ENCODE measurements at places on chromosomes 6 and 20. TPM values are rescaled to one million over a fixed set of nuclear protein-coding genes. Genes with fewer than 3 reads are reported as not detected.

- H3K36me3 ChIP-seq, result no peaks in the 10 kb centered on the region
- H3K27ac ChIP-seq, result no peak overlapping the region
- H3K4me3 ChIP-seq, result no peak overlapping the region
These were observed 9.3 kb upstream of the HLA-DQB2 start for GRCh38 chr6:32772656-32773055.

The C4B gene
- 6.4 TPM for total RNA-seq

The CGAS gene
- 20.7 TPM for total RNA-seq

DNA sequence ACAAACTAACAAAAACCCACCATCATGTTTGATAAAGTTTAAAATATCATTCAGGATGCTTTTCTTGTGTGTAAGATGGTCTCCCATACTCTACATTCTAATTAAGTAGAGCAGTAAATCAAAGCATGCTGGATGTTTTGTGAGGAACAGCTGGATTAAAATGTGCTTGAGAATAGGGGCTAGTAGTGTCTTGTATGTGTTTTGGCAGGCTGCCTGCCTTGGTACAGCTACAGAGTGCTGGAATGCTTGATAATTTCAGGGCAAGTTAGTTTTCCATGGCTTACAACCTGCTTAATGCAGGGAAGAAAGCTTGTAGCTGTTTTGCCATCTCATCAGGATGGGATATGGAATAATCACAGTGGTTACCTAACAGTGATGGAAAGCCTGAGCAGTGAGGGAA lies 636.6 kb upstream of the MMS22L start:
- no peak for DNase-seq
- H3K27ac ChIP-seq, result no peak overlapping the region
- no peaks in the 10 kb centered on the region for H3K4me1 ChIP-seq

DNA sequence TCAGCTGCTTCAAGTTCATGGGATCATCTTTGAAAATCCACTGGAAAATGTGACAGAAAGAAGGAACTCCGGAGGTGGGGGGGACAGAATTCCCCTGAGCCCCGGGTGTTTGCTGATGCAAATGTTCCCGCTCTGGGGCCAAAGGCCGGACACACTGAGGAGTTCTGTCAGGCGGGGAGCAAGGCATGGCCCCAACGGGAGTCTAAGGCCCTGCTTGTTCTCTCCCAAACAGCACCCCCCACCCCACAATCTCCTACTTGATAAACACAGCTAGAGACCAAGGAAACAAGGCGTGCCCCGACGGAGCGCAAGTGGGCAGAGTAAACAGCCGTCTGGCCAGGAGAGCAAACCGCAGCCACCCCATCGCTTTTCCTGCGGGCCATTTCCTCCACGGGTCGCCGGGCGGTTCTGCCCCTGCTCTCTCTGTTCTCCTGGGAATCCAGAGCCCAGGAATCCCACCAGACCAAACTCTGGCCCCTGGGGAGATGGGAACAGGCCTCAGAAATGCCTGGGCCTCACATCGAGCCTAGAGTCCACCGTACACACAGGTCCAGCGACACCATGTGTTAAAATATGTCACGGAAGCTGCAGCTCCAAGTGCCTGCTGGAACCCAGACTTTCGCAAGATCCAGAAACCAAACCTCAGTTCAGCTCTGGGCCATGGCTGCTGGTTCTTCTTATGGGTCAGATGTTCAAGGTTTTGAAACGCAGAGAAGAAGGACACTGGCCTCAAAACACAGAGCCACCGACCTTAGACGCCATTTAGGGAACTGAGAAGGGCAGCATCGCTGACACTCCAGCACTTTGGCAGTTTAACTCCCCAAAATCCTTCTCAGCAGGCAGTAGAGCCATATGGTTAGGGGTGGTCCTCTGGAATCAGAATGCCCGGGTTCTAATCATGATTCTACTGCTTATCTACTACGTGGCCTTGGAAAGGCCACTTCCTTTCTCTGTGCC lies 104.2 kb downstream of the PREX1 start:
- no peak for DNase-seq
- peaks cover 10% of the 10 kb centered on the region for H3K36me3 ChIP-seq
- H3K4me3 ChIP-seq, result no peak overlapping the region
- no peak overlapping the region for H3K27ac ChIP-seq

GRCh38 chr6:126907996-126908395 lies 210.5 kb upstream of the RSPO3 start:
- H3K27ac ChIP-seq, result no peak overlapping the region
- H3K36me3 ChIP-seq, result no peaks in the 10 kb centered on the region
- no peak overlapping the region for H3K4me3 ChIP-seq
- H3K4me1 ChIP-seq, result no peaks in the 10 kb centered on the region
- no peak for DNase-seq

DNA sequence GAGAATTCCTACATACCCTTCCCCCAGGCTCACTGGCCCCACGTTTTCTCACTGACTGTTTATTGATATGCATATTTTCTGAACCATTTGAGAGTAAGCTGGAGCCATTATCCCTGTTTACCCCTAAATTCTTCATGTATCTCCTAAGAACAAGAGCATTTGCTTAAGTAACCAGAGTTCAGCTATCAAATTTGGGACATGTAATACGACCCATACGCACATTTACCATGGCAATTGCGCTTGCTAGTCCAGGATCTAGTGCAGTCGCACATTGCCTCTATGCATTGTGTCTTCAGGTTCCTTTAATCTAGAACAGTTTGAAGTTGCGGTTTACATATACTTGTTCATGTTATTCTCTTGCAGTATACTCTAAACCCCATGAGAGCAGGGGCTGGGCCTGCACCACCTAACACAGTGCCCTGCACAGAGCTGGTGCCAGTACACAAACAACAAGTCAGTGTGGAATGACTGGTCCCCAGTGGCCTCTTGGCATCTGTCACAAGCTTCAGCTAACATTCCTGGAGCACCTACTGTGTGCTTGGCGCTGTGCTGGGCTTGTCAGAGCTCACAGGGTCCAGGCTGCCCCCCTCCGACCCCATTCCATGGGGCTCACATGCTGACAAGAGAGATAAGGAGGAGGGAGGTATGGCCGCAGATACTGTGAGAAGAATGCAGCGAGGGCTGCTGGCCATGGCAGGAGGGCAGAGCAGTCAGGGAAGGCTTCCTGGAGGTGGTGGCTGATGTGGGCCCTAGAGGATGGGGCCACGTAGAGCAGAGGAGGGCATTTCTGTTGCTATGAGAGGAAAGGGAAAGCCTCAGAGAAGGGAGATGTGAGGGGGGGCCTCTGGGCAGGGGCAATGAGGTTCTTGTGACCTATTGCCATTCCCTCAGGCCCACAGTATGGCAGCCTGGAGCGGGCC lies 28.1 kb downstream of the SPDEF start:
- peak overlapping the region; percentile 69 for H3K27ac ChIP-seq
- peak overlapping the region; percentile 29 for H3K4me3 ChIP-seq
- no peaks in the 10 kb centered on the region for H3K27me3 ChIP-seq
- H3K36me3 ChIP-seq, result no peaks in the 10 kb centered on the region

DNA sequence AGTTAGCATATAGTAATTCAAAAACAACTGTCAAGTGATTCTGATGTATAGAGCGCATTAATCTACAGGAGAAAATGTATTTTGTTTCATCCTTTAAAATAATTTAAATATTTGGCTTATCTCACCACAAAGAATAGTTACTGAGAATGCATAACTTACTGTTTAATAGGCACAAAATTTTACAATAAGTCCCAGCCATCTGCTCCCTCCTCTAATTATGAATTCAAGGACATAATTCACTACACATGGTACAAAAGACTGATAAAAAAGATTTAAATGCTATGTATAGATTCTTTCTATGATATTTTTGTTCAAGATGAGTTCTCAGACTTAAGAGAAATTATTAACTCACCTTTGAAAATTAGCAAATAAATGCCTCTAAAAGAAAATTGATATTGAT lies 242.0 kb downstream of the FUT9 start:
- H3K27me3 ChIP-seq, result no peaks in the 10 kb centered on the region
- no peak overlapping the region for H3K4me3 ChIP-seq
- H3K4me1 ChIP-seq, result no peaks in the 10 kb centered on the region

The AKAP7 gene
- 6.7 TPM for total RNA-seq

DNA sequence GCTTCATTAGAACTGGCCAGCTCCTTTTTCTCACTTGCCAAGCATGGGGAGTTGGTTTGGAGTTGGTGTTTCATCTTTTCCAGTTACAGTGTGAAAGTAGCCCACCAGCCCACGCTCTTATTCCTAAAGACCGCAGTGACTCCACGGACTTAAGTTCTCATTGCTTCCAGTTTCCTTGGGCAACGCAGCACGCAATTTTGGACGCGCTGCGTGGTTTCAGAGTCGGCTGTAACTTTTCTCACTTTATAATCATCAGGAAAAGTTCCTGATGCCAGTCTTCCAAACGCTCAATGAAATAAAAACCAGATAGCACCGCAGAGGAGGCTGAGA lies 381 bp upstream of the PEX7 start:
- peaks cover 35% of the 10 kb centered on the region for H3K4me1 ChIP-seq
- DNase-seq, result peak; percentile 35
- H3K27ac ChIP-seq, result peak overlapping the region; percentile 97

- H3K27me3 ChIP-seq, result no peaks in the 10 kb centered on the region
- peak within 1 kb of the TSS; percentile 89 for H3K4me3 ChIP-seq
- H3K4me1 ChIP-seq, result peaks cover 31% of the 10 kb centered on the region
- peaks cover 4% of the 10 kb centered on the region for H3K36me3 ChIP-seq
- H3K27ac ChIP-seq, result peak within 1 kb of the TSS; percentile 67
- peak; percentile 80 for DNase-seq
These were observed at the start of gene RSPH9 for GRCh38 chr6:43644940-43645612. RSPH9 (plus strand) TSS chr6:43645036; CDS start chr6:43645099, 63 bp downstream.

DNA sequence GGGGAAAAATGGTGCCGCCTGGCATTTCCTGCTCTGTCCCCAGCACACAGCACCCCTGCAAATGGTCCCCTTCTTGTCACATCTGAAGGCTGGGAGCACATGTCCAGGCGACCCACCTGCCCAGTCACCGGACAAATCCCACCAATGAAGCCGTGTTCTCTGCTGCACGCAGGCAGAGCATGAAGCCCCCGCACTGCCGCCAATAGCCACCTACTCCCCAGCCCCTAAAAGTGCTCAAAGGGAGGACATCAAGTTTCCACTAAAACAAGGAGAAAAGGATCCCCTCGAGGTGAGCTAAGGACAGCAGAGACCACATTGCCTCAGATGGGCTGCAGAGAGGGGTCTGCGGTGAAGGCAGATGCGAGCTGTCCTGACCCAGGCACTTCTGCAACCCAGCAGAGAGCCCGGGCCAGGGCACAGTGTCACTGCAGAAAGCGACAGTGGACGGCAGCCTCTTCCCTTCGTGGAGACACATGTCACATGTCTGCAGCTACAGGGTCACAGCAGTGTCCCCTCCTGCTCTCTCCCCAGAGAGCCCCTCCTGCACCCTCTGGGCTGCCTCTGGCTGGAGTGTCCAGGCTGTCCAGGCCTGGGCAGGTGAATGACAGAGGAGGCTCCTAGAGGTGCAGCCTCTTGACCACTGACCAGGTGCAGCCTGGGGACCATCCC lies 221.5 kb downstream of the PREX1 start:
- H3K27ac ChIP-seq, result no peak overlapping the region
- peaks cover 16% of the 10 kb centered on the region for H3K4me1 ChIP-seq
- peaks cover 9% of the 10 kb centered on the region for H3K27me3 ChIP-seq
- no peaks in the 10 kb centered on the region for H3K36me3 ChIP-seq
- no peak for DNase-seq

DNA sequence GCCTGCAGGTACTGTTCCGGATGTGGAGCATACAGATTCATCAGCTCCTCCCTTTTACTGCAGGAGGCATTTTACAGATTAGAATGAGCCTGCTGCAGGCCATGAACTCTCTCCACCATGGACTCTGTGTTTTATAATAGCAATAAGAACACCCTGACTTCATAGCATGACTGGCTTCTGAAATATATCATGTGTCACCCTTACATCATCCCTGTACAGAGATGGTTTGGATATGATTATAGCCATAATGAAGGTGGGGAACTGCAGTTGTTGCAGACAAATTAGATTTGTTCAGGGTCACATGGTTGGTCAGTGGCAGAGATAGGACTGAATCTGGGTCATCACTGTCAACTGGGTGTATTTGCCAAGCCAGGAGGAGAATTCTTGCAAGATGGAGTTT lies 100.7 kb downstream of the FOXO3 start:
- no peak overlapping the region for H3K27ac ChIP-seq
- no peaks in the 10 kb centered on the region for H3K27me3 ChIP-seq
- H3K4me1 ChIP-seq, result peaks cover 31% of the 10 kb centered on the region

The HMGA1 gene
- total RNA-seq, result 573 TPM

DNA sequence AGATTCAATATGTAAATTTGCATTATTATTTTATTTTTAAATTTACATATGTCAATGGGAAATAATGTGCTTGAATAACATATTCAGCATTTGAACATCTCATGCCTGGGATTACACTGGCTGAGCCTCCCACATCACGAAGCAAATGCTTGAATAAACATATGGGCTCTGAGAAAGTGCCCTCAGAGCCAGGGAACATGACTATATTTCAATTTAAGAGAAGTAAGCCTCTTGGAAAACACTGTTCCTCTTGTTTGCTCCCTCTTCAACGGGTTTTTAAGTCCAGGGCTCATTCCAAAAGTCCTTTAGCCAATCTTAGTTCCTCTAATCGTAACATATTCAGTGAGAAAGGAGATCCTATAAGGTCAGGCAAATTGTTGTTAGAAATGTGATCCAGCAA lies 122.0 kb downstream of the GMPR start:
- no peak overlapping the region for H3K27ac ChIP-seq
- no peaks in the 10 kb centered on the region for H3K27me3 ChIP-seq
- no peaks in the 10 kb centered on the region for H3K4me1 ChIP-seq
- H3K4me3 ChIP-seq, result no peak overlapping the region
- no peak for DNase-seq

The SPATS1 gene
- not detected for total RNA-seq

- peaks cover 16% of the 10 kb centered on the region for H3K4me1 ChIP-seq
- DNase-seq, result no peak
- H3K4me3 ChIP-seq, result no peak overlapping the region
- no peaks in the 10 kb centered on the region for H3K27me3 ChIP-seq
- no peak overlapping the region for H3K27ac ChIP-seq
These were observed 33.5 kb upstream of the FKBP1A start for GRCh38 chr20:1426231-1426849.

GRCh38 chr6:74899416-74899815 lies 306.4 kb downstream of the COL12A1 start:
- DNase-seq, result no peak
- H3K4me3 ChIP-seq, result no peak overlapping the region
- H3K27me3 ChIP-seq, result no peaks in the 10 kb centered on the region
- H3K36me3 ChIP-seq, result no peaks in the 10 kb centered on the region
- H3K4me1 ChIP-seq, result no peaks in the 10 kb centered on the region

The C20orf144 gene
- total RNA-seq, result 0.23 TPM

- no peaks in the 10 kb centered on the region for H3K36me3 ChIP-seq
- peaks cover 58% of the 10 kb centered on the region for H3K4me1 ChIP-seq
- H3K27me3 ChIP-seq, result no peaks in the 10 kb centered on the region
- peak; percentile 81 for DNase-seq
- peak overlapping the region; percentile 86 for H3K4me3 ChIP-seq
These were observed 2.9 kb upstream of the RAB22A start for GRCh38 chr20:58306421-58307261.
